ENCODE measurements at places on chromosomes 4 and X. TPM values are rescaled to one million over a fixed set of nuclear protein-coding genes. Genes with fewer than 3 reads are reported as not detected.

The FUNDC1 gene
- total RNA-seq, result 8.3 TPM

The RIPPLY1 gene
- total RNA-seq, result not detected

The MPP1 gene
- total RNA-seq, result 10.1 TPM

The IGFBP7 gene
- 311 TPM for total RNA-seq

The SLC2A9 gene
- 0.43 TPM for total RNA-seq

The ERVMER34-1 gene
- not detected for total RNA-seq

The IL2 gene
- total RNA-seq, result not detected

The FRMD7 gene
- total RNA-seq, result not detected

The CCSER1 gene
- 0.14 TPM for total RNA-seq

The USP17L17 gene
- not detected for total RNA-seq

The CCDC158 gene
- total RNA-seq, result not detected

The ZAR1 gene
- not detected for total RNA-seq

The AWAT1 gene
- total RNA-seq, result not detected
